ENCODE measurements at places on chromosomes 7 and 10. TPM values are rescaled to one million over a fixed set of nuclear protein-coding genes. Genes with fewer than 3 reads are reported as not detected.

CYP3A4 gene
- not detected for total RNA-seq

GFRA1 gene
- under 0.01 TPM for total RNA-seq

CAMK2B gene
- total RNA-seq, result not detected

AKR1B15 gene
- total RNA-seq, result not detected

CCDC146 gene
- 2.1 TPM for total RNA-seq

MYO3A gene
- not detected for total RNA-seq

ADIRF gene
- total RNA-seq, result 197 TPM

PTPN20 gene
- total RNA-seq, result 0.09 TPM

WIPF3 gene
- under 0.01 TPM for total RNA-seq

SPDYE16 gene
- under 0.01 TPM for total RNA-seq
